Right ventricle myocardium superior (tissue), 1 donor: ENCODE measurements at places on chromosomes 3 and 15. TPM values are rescaled to one million over a fixed set of nuclear protein-coding genes. Genes with fewer than 3 reads are reported as not detected.

Gene HHLA2
- total RNA-seq = not detected

Gene ITIH4
- total RNA-seq = 1.3 TPM

DNA sequence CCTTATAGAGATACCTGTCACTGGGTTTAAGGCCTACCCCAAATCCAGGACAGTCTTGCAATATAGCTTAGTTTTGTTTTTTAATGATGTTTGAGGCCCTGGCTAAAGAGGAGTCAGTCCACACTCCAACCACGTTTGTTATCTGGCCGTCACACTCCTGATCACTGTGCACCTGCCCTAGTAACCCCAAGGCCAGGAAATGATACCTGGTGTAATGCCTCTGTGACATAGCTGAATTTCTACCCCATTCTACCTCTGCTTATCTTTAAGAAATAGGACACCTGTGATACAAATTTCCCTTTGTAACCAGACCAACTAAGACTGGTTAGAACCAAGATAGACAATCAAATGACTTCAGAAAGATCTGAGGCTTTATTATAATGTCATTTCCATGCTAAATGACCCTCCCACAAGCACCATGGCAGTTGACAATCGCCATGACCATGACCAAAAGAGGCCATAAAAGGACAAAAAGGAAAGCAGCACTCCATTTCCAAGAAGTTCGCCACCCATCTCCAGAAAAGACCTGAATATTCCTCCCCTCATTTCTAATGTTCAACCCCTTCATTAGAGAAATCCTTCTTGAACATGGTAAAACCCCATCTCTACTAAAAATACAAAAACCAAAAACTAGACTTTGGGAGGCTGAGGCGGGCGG, 4.8 kb upstream of the RTP3 start:
- DNase-seq = no peak

- DNase-seq = no peak
Observed at GRCh38 chr15:95409211-95409610, 921.3 kb upstream of the NR2F2 start.

DNA sequence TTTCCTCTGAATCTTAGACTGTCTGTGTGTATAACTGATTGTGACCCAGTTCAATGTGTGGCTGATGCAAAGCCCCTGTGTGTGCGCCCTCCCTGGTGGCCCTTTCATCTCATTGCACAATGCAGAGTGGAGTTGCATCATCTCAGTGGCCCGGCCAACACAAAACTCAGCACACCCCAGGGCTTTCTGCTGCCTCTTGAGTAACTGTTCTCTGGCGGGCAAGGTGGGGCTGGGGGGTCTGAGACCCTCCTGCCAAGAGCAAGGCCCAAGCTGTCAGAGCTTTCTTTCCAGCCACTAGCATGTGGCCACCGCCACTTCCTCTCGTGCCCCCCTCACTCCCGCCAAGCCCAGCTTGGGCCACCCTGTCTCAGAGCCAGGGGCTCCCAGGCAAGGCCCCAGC, 80.7 kb upstream of the ALDH1L1 start:
- peak; percentile 79 for DNase-seq

GRCh38 chr3:49799105-49799504, 568 bp downstream of the CDHR4 start:
- no peak for DNase-seq

DNA sequence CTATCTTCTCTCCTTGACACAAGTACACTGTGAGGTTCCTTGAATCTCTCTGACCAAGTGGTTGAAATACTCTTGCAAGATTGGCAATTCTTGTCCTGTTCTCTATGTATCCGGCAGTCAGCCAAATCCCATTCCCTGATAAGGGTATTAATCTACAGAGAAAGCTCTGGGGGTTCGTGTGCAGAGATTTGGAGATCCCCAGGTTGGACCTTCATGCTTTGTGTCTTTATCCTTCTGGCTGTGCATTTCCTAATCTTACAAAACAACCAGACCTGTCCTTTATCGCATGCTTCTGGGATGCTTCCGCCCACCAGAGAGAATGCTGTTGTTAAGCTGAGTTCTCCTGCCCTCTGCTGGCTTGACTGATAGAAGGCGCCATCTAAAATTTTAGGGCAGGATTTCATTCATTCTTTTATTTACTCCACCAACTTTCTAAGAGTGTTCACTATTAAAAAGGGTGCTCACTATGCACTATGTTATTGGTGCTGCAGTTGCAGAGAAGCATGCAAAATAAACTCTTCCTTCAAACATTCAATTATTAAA, 8.6 kb upstream of the SST start:
- DNase-seq = no peak

DNA sequence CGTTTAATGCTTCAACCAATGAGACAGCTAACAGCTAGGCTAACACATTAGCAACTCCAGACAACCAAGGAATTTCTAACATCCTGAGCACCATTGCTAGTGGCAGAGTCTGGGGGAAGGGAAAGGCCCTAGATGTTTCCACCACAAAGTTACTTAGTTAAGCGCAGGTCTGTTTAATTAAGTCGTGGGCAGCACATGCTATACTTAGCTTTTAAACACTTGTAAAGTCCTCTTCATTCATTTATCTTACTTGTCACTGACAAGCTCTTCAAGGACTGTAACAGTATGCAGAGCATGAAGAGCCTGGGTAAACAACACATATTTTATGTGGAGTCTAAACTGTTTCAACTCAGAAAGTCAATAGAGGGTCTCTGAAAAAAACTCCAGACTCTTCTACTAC, 221.1 kb upstream of the WNT5A start:
- no peak for DNase-seq
